ENCODE measurements at places on chromosomes 7 and 10.

GRCh38 chr10:102163342-102163989, 11.3 kb downstream of the NOLC1 start:
- no peak for DNase-seq

DNA sequence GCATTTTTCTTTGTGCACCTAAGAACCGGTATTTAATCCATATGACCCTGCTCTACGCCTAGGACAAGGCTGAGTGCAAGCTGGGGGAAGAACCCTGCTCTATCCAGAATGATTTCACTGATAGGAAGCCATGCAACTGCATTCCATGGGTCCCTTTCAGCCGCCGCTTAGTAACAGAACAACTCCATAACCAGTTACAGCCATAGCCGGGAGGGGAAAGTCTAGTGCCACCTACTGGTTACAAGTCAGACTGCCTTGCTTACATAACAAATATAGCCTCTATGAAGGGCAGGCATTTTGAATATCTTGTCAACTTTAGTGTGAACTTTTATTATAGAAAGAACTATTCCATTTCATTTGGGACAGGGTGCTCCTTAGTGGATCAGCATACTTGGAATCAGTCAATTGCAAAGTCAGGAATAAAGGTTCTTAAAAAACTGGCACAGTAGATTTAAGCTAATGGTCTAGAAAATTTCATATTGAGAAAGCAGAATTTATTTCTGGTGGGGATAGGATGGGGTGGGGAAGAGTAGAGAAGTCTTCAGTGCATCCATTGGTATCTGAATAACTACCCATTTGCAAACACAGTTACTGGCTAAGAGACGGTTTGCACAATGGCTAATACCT, 521.7 kb downstream of the ADRA2A start:
- peak; percentile 44 for DNase-seq

DNA sequence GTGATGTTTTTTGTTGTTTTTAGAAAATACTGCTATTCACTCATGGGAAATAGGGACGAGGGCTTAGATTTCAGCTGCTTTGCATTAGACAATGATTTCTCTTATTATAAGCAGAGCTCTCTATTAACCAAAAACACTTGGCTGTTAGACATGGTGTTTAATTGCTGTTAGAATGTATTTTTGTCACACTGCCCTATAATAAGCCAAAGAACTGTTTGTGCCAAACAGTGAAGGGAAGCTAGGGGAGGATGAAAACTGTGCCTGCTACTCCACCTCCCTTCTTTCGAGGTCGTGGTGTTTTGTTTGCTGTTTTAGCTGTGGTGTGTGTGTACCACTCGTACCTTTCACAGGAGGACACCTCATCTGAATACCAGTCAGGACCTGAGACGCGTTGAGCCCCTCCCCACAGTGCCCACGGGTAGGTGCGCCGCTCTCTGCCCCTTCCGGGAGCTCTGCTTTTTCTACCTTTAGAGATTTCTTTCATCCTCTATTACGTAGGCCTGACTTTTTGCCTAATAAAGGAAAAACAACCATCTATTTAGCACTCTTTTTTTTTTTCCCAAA, 57.9 kb downstream of the CUX1 start:
- peak; percentile 70 for DNase-seq

DNA sequence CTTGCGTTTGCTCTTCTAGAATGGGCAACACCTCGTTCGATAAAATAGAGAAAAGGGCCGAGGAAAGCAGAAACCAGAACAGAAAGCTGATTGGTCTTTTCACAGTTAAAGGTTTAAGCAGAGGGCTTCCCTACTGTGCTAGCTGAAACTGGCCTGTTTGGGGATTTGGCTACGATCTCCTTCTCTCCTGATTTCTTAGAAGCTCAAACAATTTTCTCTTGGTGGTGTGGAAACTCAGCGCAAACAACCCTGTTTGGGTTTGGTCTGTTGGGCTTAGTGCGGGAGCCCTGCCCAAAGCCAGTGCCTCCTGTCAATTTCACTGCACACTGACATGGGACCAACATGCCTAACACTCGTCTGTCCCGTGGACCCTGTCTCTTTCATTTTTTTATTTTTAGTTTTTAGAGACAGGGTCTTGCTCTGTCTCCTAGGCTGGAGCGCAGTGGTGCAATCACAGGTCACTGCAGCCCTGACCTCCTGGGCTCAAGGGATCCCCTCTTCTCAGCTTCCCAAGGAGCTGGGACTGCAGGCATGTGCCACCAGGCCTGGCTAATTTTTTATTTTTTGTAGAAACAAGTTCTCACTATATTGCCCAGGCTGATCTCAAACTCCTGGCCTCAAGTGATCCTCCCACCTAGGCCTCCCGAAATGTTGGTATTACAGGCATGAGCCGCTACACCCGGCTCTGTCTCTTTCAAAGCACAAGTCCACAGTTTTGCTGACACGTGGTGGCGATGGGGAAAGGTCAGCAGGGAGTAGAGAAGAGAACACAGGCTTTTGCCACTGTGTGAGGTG, 16.5 kb upstream of the BNIP3 start:
- no peak for DNase-seq

GRCh38 chr10:28838908-28839307, 161.6 kb downstream of the BAMBI start:
- DNase-seq, result no peak

DNA sequence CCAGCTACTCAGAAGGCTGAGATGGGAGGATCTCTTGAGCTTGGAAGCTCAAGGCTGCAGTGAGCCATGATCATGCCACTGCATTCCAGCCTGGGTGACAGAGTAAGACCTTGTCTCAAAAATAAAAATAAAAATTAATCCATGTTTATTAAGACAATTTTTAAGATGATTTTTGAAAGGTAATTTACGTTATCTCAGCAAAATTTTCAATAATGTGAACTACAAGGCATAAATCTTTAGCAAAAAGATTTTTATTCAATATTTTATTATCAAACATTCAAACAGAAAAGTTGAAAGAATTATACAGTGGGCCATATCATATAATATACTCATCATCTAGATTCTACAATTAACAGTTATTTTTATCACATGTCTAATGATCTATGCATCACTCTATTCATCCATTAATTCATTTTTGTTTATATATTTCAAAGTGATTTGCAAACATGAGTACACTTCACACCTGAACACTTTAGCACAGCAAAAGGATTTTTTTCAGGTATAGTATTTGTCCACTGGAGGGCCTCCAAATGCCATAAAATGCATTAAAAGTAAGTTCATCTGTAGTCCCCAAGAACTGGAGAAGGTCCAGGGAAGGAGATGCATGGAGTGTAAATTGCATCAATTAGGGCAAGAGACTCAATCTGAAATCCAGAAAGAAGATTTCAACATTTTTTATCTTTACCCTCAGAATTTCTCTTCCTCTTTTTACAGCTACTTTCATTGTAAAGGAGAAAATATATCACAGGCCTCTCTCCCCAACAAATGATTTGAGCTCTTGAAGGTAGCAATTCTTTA, 38.6 kb upstream of the RSBN1L start:
- peak; percentile 77 for DNase-seq

- no peak for DNase-seq
Measured at GRCh38 chr10:102900006-102900405, 18.1 kb upstream of the CNNM2 start.

DNA sequence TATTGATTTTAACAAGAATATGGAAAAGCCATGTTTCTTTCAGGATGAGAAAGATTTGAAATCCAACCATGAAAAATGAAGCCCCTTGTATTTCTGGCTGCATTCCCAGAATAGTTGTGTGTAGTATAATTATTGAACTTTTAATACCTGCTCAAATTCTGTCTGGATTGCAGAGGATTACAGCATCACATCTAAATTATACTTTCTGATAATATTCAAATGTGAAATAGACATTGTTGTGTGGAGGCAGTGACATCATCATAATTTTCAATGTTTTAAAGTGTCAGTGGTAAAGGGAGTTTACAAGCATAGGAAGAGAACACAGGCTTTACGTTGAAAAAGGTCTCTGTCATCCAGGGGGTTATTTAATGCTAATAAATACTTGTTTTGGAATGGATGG, 93.4 kb downstream of the POLL start:
- DNase-seq, result no peak

DNA sequence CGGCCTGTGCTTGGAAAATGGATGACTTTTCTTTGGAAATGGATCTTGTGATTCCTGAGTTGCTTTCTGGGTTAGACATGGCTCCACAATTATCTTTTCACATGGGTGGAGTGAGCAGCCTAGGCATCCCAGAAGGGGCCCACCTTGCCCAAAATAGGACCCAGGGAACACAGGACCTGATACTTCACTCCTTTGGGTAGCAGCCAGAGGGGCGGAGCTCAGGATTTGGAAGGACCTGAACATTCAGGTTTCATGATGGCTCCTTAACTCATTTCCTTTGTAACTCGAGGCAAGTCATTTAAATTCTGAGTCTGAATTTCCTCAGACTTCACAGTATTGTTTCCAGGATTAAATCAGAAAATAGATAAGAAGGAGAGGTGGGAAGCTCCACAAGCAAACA, 178.3 kb upstream of the ZMIZ1 start:
- DNase-seq, result no peak

- peak; percentile 3 for DNase-seq
Measured at GRCh38 chr7:35424869-35425495, 171.1 kb upstream of the TBX20 start.

GRCh38 chr7:45416846-45417245, 157.3 kb upstream of the ADCY1 start:
- no peak for DNase-seq

- no peak for DNase-seq
Measured at GRCh38 chr7:116598278-116598677, 73.4 kb downstream of the CAV1 start.

DNA sequence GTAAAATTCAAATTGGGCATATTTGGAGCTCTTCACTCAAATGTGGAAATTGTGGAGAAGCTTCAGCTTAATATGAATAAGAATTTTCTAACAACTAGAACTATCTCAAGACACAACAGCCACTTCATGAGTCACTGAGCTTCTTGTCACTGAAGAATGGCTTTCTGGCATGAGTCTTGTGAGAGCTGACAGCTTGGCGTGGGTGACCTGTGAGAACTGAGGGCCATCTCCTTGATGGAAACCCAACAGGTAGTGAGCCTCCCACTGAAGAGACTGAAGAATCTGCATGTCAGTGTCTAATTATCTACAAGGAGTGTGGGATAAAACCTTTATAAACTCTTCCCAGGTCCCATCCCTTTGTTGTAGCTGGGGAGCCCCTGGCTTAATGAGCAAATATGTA, 66.0 kb downstream of the CLEC2L start:
- no peak for DNase-seq

DNA sequence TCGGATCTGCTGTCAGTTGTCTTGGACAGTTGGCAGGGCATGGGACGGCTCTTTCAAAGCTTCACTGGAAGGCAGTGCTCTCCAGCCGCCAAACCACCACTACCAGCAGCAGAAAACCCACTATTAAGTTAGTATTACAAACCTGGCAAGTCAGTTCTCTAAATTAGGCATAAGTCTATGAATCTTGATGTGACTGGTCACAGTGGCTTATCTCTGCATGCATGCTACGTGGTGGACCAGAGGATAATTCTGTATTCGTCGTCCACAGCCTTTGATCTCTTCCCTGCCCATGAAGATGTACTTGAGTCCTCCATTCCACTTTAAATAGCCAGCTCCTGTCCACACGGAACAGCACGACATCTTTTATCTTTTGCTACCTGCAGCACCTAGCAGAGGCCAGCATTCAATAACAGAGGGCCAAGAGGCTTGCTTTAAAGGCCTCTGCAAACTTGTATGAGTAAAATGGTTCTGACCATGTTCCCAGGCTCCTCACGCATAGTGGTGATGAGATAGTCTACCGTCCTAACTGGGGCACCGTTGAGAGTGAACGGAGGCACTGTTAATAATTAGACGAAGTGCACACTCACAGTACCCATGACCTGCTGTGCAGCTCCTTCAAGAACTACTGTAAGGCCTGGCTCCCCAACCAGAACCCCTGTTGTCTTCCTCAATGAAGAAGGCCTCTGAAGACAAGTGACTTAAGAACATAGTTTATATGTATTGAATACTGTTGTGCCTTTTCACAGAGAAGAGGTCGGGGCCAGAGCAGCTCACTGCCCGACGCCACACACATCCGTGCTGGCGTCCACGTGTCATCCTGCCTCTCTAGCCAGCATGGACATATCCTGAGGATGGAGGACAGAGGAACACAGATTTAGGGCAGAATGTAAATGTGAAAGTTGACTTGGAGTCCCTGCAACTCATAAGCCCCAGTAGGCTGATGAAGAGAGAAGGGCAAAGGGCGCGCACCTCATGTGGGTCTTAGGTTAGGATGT, 1.0 kb downstream of the GPR146 start:
- DNase-seq, result no peak

Data from G401 (cell line).